CD14-positive monocyte (primary cell): ENCODE measurements at places on chromosomes 2 and 18.

- no peak for DNase-seq
Measured at GRCh38 chr18:6865251-6865650, 135.7 kb downstream of the ARHGAP28 start.

DNA sequence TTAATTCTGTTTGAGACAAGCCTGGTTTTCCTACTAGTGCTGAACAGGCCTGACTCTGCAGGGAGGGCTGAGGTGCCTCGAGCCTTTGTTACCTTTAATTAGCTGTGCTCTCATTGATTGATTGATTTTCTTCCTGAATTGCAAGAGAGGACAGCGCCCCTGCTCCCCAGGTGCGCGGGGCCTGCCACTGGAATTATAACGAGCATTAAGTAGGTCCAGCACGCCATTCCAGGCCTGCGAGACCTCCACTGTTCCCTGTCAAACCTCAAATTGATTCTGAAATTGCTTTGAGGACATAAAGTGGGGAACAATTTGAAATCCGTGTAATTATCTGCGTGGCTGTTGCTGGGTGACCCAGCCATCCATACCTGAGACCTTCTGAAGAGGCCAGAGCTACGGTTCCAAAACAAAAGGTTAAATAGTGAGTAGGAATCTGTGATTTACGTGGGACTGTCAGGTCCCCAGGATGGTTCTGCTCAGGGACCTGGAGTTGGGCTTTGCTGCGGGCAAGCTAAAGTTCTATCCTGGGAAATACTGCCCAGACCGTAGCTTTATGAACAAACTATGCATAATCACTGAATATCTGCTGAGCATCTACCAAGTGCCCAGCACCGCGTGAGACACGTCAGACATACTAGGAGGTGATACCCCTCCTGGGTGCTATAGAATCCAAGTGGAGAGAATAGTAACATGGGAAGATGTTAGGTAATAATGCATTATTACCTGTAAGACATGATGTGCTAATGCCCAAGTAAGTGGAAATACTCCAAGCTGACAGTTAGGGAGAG, 104.1 kb downstream of the ZBTB7C start:
- no peak for DNase-seq

DNA sequence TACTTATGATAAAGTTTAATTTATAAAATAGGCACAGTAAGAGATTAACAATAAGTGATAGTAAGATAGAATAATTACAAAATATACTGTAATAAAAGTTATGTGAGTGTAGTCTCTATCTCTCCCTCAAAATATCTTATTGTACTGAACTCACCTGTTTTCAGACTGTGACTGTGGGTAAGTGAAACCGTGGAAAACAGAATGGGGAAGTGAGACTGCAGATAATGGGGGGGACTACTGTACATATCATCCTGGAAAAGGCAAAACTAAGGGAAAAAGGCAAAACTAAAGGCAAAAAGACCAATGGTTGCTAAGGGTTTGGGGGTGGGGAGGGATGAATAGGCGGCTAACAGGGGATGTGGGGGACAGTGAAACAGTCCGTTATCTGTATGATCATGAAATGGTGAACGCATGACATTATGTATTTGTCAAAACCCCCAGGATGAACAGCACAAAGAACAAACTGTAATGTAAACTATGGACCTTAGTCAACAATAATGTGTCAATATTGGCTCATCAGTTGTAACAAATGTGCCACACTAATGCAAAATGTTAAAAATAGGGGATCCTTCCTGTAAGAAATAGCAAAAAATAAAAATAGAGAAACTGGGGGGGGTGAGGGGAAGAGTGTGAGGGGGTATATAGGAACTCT, 93.8 kb downstream of the EPB41L3 start:
- no peak for DNase-seq

- peak; percentile 7 for DNase-seq
Measured at GRCh38 chr2:159518321-159519005, 97.9 kb downstream of the BAZ2B start.

- DNase-seq = no peak
Measured at GRCh38 chr2:118806797-118807667, 40.4 kb downstream of the EN1 start.

- DNase-seq = no peak
Measured at GRCh38 chr2:118841828-118842461, 5.5 kb downstream of the EN1 start.
